ENCODE measurements at places on chromosomes 6 and 20.

- DNase-seq = no peak
Measured at GRCh38 chr20:63130658-63131577, 85.0 kb downstream of the YTHDF1 start.

GRCh38 chr20:2538356-2538755, 2.0 kb downstream of the TMC2 start:
- DNase-seq = no peak

- no peak for DNase-seq
Measured at GRCh38 chr6:7270320-7271204, 42.4 kb downstream of the SSR1 start.

DNA sequence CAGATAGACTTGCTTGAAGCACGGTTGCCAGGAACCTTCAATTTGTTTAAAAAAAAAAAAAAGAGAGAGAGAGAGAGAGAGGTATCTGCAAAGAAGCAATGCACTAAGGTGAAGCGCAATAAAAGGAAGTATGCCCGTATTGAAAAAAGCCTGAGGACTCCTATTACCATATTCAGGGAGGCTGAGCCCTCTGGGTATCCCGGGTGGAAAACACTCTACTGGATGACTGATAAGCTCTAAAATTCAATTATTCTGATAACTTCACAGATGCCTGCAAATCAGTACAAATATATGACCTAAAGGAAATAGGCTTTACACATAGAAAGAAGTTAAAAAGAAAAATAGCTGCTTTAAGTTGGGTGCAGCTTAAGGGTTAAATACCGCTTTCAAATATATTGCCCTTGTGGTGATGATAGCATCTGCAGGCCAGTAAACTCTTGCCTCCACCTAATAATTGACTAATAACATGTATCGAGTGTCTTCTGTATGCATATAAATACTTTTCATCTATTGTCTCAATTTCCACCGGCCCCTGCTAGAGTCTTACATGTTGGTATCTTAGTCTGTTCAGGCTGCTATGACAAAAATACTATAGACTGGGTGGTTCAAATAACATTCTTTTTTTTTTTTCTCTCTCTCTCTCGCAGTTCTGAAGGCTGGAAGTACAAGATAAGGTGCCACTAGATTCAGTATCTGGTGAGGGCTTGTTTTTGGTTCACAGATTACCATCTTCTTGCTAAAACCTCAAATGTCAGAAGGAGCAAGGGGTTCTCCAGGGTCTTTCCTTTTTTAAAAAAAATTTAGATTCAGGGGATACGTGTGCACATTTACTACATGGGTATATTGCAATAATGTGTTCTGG, 187.4 kb upstream of the JARID2 start:
- no peak for DNase-seq

DNA sequence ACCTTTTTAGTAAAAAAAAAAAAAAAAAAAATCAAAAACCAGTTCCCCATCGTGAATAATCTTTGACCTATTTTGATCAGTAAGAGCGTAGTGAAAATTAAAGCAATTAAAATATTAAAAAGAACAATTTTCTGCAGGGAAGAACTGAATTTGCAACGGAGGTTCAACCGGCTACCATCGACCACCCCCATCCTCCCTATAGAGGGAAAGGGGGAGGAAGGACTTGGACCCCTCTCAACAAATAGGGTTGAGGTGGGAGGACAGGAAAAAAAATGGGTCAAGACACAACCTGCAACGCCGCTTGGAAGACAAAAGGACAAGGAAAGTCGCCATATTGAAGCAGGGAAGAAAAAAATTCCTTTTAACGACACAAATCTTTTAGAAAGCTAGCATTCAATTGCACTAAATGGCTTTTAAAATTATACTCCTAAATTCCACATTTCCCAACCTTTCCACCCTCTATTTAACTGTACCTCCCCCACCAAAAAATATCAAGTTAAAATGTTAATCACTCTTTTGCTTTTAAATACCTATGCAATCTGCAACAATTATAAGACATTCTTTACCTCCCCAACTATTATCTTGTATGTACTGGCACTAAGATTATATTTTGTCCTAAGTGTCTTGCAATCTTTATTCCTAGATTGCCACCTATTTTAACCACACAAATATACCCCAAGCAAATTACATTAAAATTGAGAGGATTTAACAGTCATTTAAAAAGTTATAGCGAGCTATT, 1.7 kb downstream of the PPP1R10 start:
- peak; percentile 69 for DNase-seq

Data from CD4-positive, alpha-beta T cell treated with Interleukin-10 for 1 hour (primary cell).